ENCODE measurements at places on chromosomes 2 and 18.

DNA sequence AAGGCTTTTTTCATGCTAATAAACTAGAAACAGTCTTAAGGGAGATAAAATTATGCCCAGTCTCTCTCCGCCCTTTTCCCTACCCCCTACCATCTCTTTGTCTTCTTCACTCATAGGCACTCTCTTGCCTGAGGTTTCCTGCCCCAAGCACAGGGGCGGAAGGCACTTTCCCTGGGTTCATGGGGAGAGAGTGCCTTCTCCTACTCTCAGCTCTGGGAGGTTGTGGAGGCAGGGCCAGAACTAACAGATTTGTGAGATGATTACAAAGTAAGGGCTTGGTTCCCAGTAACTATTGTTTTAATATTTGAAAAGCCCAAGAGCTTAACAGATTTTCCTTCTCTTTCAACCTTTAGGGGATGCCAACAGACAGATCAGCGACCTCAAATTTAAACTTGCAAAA lies 26.1 kb upstream of the RBM44 start:
- no peak for DNase-seq

GRCh38 chr2:126891681-126892500 lies 6.8 kb upstream of the TEX51 start:
- DNase-seq, result no peak

DNA sequence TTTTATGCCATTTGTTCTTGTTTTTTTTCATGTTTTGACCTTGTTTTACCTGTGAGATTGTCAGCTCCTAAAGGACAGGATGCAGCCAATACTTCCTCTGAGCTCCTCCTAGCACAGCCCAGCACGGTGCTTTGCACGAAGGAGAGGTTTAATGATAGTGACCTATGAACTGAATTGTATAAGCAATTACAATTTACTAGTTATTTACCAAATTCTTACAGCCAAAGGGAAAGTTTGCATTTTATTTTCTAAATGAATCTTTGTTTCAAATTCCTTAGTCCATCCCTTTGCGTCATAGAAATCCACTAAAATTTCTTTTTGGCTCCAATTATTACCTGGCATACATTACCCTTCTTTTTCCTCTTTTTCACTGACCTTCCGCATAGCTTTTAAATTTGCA lies 326.1 kb downstream of the TDRD15 start:
- no peak for DNase-seq

DNA sequence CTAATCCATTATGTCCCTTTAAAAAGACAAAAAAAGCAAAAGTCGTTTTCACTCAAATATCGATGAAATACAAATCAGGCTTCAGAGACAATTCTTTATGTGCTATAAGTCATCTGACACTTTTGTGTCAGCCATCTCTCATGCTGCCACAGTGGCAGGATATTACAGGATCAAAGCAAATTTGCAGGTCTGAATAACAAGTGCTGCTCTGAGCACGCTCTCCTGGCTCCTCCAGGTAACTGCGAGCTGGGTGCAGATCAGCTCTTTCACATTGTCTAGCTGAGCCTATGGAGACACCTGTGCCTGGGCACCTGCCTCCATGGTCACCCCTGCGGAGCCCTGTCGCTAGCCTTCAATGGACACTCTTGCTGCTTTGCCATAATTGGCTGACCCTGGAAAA lies 250.2 kb upstream of the RAB12 start:
- no peak for DNase-seq

DNA sequence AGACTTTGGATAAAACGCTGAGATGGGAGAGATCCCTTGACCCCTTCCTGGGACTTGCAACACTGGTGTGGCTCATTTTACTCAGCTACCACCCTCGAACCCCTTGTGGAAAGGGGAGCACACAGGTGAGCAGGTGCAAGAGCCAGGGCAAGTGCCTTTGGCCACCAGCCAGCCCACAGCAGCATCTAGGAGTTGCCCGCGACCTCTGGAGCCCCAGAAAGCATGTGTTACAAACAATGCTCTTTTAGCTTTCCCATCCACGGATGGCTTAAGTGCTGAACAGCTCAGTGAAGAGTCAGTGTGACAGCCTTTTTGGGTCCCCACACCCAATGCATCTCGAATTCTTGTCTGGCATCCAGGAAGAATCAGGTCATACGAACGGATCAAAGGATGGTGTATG lies 197.8 kb downstream of the MEMO1 start:
- no peak for DNase-seq

DNA sequence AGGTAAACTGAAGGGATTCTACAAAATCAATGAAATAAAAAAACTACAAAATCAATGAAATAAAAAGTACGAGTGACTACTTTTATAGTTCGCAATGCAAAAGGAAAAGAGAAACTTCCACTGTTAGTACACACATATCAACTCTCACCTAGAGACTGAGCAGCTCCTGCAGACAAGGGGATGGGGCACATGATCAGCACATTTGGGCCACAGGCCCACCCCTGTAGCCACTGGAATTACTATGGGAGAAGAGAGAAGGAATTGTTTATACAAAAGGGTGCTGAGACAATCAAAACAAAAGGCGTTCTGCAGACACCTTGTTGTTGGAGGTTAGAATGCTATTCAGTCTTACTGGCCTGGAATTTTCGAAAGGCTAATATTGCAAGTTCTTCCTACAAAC lies 34.7 kb upstream of the CD226 start:
- no peak for DNase-seq

- no peak for DNase-seq
These were observed 34.1 kb upstream of the LIPG start for GRCh38 chr18:49527631-49528327.
